Fibroblast of skin of right biceps (primary cell): ENCODE measurements at places on chromosomes 4 and X.

DNA sequence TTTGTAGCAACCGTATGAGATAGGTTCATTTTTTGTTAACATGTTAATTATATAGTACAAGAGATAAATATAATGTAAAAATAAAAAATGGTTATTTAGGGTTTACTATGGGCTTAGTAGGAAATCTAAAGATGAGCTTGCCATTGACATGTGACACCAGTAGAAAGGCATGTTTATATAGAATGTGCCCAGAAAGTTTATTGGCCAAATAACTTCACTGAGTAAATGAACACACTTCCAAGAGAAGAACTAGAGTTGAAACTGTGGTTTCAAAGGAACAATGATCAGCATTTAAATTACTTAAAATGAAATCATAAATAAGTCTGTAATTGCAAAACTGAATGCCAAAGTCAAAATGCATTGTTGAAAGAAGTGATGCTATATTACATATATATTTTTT is 503.3 kb downstream of the STPG2 start:
- DNase-seq = no peak

- peak; percentile 34 for DNase-seq
Measured at GRCh38 chr4:39037491-39037825, 5.2 kb upstream of the TMEM156 start.

DNA sequence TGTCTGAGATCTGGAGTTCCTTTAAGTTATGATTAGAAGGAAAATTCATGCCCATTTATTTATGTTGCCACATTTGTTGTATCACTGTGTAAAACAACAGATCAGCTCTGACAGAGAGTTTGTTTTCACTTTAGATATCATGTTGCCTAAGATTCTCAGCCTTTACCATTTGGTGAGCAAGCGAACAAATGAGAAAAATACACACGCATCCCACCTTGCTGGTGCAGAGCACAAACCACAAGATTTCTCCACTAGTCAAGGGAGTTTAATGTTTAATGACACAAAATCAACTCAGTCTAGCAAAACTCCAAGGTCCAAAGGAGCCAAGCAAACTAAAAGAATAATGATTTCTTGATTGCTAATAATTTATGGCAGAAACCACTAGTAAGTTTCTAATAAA is 27.7 kb downstream of the FGF5 start:
- DNase-seq = no peak

- DNase-seq = no peak
Measured at GRCh38 chrX:70755850-70756249, 152.7 kb downstream of the TEX11 start.

DNA sequence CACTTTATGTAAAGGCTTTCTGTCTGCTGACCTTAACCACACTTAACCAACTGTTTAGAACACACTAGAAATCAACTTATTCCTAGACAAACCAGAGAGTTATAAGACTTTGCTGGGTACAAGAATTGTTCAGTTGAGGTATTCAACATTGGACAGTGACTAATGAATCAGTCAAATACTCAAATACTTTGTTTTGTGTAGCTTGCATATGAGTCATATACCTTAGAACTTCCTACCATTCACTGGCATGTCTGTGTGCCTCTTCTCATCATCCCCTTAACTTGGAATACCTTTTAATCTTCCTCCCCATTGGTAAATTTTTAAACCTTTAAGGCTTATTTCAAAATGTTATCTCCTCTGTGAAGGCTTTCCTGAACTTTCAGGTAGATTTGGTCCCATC is 708.8 kb upstream of the GRIA3 start:
- peak; percentile 9 for DNase-seq
